Effector CD4-positive, alpha-beta T cell (primary cell): ENCODE measurements at places on chromosomes 1 and 21.

DNA sequence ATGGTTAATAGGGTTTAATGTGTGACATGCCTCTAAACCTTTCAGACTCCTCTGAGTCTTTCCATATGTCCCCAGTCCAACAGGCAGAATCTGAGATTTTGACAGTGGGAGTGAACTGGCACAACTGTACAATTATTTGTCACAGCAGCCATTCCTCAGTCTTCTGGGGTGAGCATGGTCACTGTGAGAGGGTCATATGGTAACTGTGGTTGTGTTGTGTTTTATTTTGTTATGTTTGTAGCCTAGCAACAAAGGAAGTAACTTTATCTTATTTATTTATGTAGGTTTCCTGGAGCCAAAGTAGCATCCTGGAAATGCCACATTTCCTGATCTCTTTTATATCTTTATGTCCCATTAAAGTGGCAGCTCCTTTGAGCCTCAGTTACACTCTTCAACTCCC, 1067.9 kb downstream of the TTLL7 start:
- no peak for DNase-seq

DNA sequence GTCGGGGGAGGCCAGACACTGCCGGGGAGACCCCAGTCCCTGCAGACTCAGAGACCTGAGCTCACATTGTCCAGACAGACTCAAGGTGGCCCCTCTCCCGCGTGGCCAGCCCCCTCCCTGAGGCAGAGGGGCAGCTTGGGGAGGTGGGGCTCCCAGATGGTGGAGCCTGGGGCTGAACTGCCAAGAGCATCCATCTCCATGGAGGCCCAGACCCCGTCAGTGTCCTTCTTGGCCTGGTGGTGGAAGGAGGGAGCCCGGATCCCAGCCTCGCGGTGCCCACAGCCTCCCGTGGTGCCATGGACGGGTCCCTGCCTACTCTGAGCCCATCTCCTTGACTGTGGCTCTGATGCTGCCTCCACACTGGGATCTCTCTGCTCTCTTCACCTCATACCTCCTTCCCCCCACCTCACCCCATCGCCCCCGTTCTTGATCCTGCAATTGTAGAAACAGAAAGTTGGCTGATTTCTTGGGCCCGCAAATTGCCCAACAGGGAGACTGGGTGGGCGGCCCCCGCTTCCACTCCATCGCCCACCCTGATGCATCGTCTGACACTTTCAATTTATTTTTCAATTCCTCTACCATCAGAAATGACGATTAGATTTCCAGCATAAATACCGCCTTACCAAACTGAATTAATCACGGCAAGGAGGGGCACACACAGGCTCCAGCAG, 348.9 kb downstream of the MATN1 start:
- no peak for DNase-seq

- DNase-seq = no peak
Measured at GRCh38 chr1:225990705-225991464, 8.3 kb downstream of the SDE2 start.

GRCh38 chr1:237705462-237705861, 185.3 kb downstream of the ZP4 start:
- no peak for DNase-seq

- DNase-seq = no peak
Measured at GRCh38 chr21:45384656-45385548, 20.1 kb upstream of the COL18A1 start.

GRCh38 chr1:209241487-209241886, 342.0 kb upstream of the CAMK1G start:
- DNase-seq = no peak
